ENCODE measurements at places on chromosomes 7 and 10.

DNA sequence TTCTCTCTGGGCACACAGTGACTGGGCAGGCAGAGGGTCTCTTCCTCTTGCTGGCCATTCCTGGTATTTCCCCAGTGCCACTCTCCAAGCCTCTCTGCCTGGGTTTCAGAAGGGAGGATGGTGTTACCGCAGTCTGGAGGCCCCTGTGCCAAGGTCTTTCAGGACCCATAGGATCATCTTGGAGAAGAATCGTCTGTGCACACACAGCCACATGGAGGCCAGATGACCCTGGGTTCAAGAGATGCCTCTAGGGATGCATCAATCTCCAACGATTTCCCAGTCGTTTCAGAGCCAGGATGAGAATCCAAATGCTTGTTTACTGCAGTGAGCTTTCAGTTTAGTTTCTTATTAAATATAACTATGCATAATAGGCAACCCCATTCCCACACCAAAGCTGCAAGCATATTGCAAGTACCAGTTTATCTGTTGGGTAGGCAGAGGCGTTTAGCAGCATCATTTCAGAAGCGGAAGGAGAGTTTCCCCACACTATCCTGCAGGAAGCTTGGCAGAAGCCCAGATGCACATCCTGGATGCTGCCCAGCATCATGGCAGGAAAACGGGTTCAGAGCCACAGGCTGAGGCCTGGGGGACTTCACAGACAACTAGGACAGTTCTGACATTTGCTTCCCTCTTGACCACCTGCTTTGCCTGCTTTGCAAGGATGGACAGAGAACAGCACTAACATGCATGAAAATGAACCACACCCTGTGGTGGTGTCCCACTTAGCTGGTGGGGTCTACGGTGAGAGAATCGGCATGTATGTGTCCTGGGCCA, 134.7 kb upstream of the FAM20C start:
- no peak for DNase-seq

- DNase-seq = no peak
Measured at GRCh38 chr7:8425223-8425622, 8.2 kb upstream of the NXPH1 start.

- DNase-seq = no peak
Measured at GRCh38 chr10:124676416-124677062, 67.6 kb downstream of the FAM53B start.

DNA sequence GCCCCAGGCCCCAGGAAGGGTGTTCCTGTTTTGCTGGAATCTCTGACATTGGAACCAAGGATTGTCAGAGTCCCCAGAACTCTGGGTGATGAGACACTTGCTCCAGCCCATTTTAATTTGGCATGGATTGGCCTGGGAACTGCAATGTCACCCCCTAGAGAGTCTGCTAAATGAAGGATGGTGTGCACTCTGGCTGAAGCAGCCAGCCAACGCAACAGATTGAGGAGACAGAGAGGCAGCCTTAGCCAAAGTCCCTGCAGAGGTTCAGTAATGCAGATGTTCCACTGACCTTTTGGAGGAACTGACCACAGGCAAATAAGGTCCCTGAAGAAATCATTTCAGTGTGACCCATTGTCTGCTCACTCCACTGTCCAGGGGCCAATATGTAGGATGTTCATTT, 13.4 kb downstream of the LRRC18 start:
- no peak for DNase-seq

DNA sequence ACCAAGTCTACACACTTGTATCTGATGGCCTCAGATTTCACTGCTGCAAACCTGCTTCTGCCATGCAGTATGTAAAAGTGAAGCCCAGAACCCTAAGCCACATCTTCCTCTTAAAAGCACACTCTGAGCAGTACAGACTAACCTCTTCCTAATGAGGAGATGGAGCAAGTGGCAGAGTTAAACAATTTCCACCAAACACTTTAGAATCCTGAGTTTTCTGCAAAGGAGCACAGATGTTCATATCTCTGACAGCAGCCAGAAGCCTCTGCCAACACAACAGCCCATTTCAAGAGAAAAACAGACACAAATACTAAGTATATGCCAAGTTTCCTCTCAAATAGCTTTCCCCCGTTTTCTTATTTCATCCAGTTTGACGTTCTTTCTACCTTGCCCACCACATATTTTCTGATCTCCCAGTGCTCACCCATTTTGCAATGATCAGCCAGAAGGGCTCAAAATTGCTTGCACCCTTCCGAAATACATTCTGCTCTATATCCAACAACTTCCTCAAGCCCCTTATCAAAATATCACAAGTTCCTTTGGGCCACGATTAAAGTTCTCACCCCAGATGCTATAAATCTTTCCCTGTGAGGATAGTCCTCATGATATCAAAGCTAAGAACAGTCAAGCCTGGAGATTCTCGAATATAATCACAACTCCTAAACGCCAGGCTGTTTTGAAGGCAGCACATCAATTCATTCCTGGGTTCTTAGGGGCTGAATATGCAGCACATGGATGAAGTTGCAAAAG, 27.5 kb downstream of the ELMO1 start:
- no peak for DNase-seq

DNA sequence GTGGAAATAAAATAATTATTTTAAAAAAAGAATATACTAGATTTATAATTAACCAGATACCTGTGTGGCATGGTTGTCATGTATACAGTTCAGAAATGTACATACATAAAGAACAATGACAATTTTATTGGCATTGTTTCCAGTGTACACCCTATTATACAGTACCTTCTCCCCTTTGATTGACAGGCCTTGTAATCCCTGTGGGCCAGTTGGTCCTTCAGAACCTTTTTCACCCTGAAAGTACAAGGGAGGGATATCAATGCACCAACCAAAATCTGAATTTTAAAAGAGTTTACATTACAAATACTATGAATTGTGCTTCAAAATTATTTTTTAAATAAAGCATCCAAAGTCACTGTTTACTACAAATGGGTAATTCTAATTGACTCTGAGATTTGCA, 61.2 kb downstream of the COL28A1 start:
- no peak for DNase-seq

GRCh38 chr7:138738551-138739335, 37.6 kb upstream of the SVOPL start:
- DNase-seq = peak; percentile 91

DNA sequence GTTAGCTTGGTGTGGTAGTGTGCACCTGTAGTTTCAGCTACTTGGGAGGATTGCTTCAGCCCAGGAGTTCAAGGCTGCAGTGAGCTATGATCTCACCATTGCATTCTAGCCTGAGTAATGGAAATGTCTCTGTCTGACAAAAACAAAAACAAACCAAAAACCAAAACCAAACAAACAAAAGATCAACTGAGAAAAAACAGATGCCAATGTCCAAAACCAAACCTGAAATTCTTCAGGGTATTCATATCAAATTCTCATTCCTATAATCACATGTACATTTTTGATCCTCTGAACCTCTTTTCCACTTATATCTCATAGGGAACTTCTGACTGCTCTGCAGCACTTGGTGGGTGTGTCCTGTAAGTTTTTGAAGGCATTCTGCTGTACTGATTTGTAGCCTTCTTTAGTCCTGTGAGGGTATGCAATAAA, 87.0 kb downstream of the CDK6 start:
- peak; percentile 65 for DNase-seq

- DNase-seq = peak; percentile 39
Measured at GRCh38 chr10:119375574-119376272, 166.8 kb downstream of the RGS10 start.
